ENCODE measurements at places on chromosomes 12 and 14.

- DNase-seq = no peak
Measured at GRCh38 chr14:68528040-68528687, 264.7 kb downstream of the ZFP36L1 start.

DNA sequence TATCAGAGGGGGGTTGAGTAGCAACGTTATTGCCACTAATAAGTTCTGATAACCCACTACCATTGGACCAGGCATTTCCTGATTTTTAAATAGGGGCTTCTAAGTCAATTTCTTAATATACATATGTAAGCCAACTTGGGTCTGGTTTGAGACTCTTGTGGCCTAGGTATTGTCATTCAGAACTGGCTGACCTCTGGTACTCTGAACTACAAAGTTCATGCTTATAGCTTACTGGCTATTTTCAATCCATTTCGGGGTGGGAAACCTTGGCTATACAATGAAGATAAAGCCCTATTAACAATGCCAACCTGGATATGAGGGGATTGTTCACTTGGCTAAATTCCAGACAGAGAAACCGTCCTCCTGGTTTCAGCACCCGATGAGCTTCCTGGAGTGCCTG lies 8.7 kb downstream of the DYNLL1 start:
- no peak for DNase-seq

GRCh38 chr14:30153717-30154116 lies 226.1 kb upstream of the PRKD1 start:
- no peak for DNase-seq

DNA sequence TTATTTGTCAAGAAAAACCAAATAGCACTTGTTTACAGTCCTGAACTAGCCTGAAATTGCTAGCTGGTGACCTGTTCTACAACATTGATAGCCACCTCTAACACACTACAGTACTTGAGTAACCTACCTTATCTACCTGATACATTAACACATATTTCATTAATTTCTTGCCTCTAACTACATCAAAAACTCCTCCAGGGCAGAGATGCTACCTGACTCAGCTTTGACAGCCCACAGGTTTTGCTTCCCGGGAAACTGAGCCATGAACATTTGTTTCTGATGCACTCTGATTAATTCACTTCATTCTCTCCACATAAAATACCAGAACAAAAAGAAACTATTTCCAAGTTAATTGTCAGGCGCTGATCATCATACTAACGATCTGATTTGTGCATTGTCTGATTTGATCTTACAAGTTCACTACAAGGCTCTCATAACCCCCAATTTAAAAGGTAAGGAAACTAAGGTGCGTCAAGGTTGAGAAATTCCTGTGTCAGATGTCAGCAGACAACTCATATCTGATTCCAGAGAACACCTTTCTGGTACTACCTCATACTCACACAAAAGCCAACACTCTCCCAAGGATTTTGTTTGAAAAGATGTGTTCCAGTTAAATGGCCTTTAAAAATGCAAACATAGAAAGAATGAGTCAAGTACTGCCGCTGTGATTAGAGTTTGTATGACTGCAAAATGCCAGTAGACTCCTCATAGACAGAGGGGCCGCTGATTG lies 768.7 kb downstream of the BCL11B start:
- no peak for DNase-seq

DNA sequence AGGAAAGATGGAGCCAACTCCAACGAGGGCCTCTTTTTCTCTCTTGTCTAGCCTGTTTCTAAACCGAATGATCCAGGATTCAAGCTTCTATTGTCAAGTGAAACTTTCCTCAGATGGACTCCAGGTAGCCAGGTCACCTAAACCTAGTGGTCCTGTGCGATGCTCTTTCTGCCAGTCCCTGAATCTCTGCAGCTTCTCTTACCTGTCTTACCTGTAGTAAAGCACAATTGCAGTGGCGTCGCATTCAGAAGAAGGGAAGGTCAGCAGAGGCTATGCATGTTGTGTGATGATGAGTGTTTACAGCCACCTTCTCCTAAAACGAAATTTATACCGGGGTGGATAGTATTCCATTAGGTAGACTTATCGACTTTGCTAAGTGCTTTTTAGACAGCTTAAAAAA lies 47.4 kb upstream of the TRAF3 start:
- no peak for DNase-seq

DNA sequence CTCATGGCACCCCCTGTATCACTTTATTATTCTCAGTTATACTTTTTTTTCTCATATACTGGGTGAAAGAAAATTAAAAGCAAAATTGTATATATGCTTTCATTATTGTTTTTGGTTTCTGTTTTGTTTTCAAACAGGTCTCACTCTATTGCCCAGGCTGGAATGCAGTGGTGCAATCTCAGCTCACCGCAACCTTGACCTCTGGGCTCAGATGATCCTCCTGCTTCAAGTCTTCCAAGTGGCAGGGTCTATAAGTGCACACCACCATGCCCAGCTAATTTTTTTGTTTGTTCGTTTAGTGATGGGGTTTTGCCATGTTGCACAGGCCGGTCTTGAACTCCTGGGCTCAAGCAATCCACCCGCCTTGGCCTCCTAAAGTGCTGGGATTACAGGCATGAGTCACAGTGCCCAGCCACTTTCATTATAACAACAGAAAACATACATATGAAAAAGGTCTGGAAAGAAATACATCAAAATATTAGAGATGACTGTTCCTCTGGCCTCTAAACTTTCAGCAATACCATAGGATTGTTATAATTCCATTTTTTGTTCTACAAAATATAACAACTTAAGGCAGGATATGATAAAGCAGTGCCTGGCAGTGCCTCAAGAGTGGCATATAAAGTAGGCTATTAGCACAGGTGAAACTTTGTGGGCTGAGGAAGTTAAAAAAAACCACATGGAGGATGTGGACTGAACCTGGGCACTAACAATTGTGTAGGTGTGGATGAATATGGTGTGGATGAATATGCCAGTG lies 5.8 kb upstream of the NTN4 start:
- no peak for DNase-seq

DNA sequence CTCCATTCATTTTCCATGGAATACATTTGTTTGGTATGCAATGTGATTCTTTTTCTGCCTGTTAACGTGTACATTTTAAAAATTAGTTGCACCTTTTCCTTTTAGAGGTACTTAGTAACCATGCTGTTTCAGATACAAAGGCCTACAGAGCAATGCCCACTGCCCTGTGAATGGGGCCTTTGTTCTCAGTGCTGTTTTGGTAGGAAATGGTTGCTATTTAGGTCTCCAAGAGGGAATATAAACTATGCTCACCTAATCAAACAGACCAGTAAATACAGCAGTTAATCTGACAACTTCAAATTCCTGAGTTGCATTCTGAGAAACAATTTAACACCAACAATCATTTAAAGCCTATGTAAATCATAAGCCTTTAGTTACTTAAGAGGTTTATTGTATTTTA lies 188.7 kb downstream of the BCAT1 start:
- DNase-seq = no peak

- no peak for DNase-seq
Measured at GRCh38 chr12:70052931-70053497, 190.2 kb upstream of the CNOT2 start.

DNA sequence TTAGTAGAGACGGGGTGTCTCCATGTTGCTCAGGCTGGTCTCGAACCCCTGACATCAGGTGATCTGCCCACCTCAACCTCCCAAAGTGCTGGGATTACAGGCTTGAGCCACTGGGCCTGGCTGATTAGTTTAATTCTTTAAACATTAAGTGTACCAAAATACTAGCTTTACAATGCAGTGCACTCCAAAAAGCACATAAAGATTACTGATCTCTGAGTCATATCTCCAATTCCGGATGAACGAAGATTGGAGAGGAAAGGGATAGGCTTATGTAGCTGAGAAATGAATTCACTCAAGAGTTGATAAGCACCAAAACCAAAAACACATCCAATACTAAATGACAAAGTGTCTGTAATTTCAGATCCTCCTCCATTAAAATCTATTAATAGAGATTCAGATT lies 15.1 kb downstream of the NAV3 start:
- no peak for DNase-seq

DNA sequence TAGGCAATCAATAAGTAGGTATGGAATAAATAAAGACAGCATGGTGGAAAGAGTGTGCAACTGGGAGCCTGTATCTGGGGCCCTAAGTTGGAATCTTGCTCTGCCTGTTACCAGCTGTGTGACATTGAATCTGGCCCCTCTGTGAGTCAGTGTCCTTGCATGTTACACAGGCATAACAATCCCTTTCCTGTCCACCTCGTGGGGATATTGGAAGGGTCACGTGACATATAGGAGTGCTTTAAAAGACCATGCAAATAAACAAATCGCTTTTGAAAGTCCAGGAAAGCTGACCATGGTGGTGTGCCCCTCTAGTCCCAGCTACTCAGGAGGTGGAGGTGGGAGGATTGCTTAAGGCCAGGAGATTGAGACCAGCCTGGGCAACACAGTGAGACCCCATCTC lies 51.1 kb upstream of the VRK1 start:
- no peak for DNase-seq

DNA sequence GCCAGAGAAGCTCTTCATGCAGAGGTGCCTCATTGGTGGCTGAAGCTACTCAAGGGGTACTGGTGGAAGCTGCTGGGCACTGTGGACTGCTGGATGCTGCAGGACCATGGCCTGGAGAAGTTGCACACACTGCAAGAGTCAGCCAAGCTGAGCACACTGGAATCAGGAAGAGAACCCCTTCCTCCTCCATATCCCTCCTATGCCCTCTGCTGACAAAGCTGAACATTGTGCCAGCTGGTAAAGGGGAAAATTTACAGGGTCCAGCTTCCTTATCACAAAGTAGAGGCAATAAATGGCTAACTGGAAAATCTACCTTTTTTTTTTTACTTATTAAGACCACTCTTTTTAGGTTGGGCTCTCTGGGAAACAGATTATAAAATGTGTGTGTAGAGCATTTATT lies 6.5 kb downstream of the CCDC175 start:
- DNase-seq = no peak

DNA sequence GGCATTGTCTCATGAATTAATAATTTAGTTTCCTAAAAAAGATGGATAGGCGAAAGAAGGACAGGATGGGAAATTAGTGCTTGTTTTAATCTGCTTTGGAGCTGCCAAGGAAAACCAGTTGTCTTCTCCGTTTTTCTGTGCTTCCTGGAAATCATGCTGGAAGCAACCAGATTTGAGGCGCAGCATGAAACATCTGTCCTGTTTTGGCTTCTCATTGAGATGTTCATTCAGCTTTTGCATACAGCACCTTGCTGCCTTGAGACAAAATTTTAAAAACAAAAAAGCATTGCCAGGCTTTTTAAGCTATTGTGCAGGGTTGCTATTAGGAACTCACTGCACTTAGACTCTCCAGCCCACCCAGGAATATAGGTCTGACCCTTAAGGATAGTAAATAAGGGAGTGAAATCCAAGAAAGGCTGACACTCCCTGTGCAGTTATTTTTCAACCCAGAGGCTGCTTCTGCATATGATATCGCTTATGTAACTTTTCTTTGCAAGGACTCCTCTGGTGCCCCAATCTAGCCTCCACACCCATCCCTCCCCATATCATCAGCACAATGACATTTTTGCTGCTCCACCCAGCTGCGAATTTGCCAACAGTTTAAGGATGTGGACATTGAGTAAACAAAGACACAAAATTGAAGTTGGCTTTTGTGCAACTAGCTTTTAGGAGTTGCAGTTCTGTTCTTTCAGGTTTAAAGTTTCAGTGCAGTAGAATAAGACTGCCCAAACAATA lies 46.9 kb upstream of the MDM1 start:
- DNase-seq = no peak

DNA sequence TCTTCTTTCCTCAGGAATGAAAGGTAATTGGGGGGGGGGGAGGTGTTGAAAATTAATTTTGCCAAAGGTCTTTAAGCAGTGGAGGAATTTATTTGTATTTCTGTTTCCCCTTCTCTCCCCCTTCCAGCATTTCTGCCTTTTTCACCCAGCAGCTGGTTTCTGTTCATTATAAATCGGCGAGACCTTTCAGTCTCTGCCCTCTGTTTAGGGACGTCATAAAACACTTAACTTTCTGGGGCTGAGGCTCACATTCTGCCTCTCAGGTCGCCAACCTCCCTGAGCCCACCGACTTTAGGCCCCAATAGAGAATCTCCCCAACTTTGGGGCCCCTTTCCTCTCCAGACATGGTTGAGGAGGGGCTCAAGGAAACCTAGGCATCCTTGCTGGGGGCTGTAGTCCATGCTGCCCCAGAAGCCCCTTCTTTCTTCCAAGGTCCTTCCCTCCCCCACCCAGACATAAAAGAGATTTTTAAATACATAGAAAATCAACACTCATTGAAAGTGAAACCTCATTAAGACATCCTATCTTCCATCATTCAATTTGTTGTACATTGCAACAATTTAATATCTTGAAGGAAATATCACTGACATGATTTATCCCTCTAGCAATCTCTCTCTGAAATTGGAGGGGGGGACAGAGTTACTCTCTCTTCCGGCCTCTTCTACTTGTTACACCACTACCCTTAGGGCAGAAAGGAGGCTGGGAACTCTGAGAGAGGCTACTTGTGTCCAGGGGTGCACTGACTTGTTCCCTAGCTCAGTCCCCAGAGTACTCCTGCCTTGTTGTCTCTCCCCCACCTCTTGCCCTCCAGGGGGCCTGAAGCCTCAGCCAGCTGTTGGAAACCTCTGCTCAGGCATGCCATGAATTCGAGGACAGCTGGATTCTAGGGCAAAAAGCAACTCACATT lies 2.5 kb upstream of the HOXC6 start:
- DNase-seq = no peak

DNA sequence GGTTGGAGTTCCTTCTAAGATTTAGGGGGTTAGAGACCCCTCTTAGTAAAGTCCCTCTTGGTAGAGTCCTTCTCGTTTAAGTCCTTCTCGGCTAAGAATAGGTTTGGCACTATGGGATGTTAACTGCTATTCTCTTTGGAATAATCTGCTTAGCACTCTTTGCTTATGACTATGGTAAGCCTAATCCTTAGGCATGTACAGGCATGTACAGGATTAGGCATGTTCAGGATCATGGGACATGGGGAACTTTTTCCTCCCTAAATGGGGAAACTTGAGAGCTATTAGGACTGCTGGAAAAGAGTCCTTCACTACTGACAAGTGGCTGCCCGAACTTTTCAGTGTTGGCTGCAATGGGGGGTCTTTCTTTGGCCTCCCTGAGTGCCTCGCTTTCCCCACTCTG lies 193.3 kb downstream of the TMEM117 start:
- DNase-seq = no peak

DNA sequence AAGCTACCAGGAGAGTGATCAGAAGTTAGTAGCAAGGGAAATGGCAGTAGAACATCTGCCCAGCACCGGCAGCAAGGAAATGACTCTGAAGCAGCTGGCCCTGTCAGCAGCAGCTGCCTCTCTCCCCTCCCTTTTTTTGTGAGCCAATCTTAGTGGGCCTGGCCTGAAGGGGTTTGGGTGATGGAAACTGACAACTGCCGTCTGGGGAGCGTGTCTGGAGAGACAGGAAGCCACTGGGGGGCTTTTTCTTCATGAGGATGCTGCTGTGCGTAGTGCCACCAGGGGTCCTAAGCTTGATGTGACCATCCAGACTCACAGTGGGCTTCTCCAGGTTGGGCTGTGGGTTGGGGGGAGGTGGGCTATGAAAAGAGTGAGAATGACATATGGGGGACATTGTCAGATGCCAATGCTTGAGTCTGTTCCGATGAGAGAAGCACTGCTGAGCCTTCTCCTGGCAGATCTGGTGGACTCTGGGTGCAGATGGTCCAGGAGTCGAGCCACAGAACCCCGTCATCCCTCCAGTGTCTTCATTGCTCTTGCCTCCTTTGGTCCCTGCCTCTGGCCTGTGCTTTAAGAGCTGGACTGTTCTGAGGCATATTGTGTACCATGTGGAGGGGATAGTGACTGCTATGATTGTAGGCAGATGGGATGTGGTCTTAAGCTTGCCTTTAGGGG lies 87.6 kb upstream of the HIF1A start:
- no peak for DNase-seq

- DNase-seq = no peak
Measured at GRCh38 chr14:64910847-64911495, 3.3 kb upstream of the CHURC1 start.

GRCh38 chr12:116484807-116485206 lies 74.4 kb upstream of the MAP1LC3B2 start:
- DNase-seq = no peak
